ENCODE measurements at places on chromosomes 3 and 15.

DNA sequence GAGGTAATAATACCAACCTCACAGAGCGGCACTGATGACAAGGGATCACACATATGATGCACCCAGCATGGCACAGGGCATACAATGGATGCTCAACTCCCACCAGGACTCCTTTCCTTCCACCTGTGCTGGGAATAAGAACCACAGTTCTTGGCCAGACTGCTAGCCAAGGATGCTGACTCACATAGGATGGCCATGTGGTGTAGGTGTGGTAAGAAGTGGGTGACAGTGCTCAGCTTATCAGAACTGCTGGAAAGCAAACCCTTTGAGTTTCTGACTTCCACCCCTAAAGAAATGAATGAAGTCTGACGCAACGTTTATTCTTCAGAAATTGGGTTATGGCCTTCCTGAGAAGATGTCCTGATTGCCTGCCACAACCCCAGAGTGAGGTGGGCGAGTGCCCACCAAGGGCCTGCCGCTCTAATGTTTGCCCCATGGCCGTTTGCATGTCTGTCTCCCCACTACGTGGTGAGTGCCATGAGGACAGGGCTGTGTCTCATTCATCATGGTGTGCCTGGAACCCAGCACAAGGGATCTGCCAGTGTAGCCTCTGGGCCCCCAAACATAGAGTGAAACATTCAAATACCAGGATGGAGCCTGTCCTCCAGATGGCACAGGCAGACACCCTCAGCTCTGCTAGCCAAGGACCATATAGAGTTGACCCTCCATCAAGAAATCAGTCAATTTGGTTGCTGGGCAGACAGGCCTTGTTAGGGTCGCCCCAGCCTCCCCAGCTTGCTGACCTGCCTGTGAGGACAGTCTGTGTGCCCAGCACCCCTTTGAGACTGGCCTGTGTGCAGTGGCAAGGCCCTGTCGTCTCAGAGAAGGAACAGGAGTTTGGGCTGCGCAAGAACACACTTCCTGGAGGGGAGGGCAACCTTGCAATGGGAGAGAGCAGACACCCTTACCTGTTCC, 57.6 kb upstream of the SLCO2A1 start:
- DNase-seq = no peak

DNA sequence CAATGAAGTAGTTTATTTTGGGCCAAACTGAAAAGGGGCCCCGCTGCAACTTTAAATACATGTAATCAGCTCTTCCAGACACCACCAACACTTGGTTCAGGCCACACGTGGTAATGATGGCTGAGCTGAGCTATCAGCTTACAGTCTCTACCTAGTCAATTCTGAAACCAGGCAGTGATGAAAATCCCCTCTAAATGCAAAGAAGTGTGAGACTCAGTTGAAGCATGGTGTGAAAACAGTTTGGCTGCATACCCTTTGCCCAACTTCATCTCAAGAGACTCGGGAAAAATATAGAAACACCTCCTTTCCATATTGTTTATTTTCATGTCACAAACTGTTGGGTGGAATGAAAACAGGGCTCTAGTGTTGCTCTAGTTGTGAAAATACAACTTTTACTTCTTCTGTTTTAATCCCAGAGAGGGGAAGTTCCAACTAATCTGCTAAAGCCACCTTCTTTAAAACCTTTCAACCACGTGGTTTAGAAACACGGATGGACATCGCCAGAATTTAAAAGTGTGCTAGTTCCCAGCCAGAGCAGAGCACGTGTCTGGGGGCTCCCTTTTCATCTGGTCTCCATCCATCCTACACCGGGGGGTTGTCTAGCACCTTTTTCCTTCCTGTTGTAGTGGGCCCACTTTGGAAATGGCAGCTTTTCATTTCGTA, 229.1 kb downstream of the EPHB1 start:
- DNase-seq = no peak

- DNase-seq = no peak
Observed at GRCh38 chr3:104555728-104556127, 811.0 kb upstream of the ALCAM start.

- DNase-seq = no peak
Observed at GRCh38 chr15:93289941-93290617, 201.1 kb upstream of the RGMA start.
